ENCODE measurements at places on chromosomes 6 and 20.

- DNase-seq, result no peak
Measured at GRCh38 chr6:146389740-146390139, 153.9 kb upstream of the RAB32 start.

DNA sequence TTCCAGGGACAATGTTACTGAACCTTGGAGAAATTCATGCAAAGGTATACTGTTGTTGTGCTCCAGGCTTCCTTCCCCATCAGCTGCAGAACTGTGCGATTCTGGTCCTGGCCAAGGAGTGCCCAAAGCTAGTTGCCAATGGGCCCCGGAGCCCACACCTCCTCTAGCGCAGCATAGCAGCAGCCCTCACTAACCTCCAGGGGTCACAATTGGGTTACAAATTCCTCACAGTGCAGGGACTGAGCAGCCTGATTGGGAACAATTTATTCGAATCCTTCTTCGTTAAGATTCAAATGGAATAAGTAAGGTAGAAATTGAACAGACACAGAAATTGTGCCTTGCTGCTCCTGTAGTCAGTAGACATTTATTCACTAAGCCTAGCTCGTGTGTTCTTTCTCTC is 284.9 kb downstream of the PRKN start:
- DNase-seq, result no peak

- DNase-seq, result no peak
Measured at GRCh38 chr6:32689531-32690501, 23.4 kb upstream of the HLA-DQB1 start.

DNA sequence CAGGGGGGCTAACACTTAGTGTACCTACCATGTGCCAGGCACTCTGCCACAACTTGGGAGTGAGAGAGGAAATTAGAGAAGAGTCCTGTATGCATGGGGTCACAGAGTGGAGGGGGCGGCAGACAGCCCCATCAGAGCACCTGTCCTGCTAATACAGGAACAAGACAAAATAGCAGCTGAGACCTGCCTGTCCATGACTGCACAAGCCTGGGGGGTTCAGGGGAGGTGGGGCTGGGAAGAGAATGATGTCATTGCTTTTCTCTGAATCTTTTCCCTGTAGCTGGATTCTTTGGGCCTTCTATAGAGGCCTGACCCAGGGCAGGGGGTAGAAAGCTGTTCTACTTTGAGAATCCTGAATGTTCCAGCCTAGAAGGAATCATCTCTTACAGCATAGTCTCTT is 37.4 kb downstream of the FOXP4 start:
- no peak for DNase-seq

DNA sequence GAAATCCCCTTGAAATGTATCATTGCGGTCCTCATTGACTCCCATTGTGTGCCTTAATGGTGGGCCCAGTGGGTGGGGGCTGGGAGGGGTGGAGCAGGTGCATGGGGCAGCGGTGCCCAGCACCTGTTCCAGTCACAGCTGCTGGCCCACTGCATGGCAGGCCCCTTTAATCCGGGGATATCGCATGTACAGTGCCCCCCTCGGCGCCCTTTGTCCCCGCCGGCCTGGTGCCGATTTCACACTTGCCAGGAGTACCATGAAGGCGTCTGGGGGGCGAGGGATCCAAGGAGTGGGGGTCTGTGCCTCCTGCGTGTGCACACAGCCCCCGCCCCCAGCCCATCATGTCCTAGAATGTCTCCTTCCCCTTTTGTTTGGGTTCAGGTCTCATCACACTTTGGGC is 2.8 kb downstream of the SNAI1 start:
- no peak for DNase-seq

DNA sequence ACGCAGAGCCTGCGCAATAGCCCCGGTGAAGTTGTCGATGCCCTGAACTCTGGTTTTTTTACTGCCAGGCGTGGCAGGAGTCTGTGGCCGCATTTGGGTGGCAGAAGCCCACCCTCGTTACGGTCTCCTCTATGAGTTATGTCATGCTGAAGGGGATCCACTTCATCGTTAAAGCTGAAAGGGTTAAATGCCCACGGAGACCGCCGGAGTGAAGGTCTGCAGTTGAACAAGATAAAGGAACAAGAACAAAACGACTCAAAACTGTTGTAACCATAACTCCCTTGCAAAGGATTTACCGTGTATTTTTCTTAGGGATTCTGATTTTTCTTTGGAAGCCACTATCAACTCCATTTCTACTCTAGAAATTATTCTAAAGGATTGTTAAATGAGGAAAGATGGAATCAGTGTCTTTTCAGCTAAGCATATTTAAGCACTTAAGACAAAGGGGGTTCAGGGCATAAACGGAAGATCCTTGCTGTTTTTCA is 501 bp upstream of the ELOVL5 start:
- DNase-seq, result no peak

DNA sequence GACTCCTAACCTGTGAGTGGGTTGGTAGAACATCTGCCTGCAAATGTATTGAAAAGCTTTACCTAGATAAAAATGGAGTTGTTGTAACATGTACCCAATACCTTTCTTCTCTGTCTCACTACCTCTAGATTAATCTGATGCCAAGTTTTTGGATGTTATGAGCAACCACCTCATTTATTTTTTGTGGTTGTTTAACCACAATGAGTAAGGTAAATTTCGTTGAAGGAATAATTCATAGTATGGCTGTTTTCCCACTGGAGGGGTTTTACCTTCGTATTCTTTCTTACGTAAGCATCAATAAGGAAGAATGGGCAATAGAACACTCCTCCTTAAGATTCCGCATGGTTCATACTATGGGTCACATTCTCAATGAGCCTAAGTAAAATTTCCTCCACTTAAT is 165.4 kb downstream of the CDH26 start:
- no peak for DNase-seq

DNA sequence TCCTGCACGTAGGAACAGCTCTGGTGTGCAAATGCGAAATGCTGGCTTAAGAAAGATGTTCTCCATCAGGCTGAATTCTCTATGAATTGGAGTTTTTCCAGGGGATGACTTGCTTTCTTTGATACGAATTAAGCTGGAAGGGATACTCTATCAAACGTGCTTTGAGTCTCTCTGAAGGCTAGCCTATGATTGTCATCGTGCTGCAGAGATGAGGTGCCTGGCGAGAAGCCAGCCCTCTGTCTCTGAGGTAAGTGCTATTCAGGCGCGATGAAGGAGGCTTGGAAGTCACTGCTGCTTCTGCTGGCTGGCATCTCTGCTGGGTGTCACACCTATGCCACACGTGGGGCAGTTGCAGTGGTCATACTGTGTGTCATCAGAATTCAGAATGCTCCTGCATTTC is 223.7 kb downstream of the TAF4 start:
- no peak for DNase-seq

- no peak for DNase-seq
Measured at GRCh38 chr6:20109526-20109925, 102.7 kb downstream of the MBOAT1 start.

GRCh38 chr6:89956182-89956581 is 61.9 kb downstream of the GJA10 start:
- no peak for DNase-seq

- no peak for DNase-seq
Measured at GRCh38 chr20:13877793-13878192, 93.0 kb downstream of the NDUFAF5 start.

- DNase-seq, result no peak
Measured at GRCh38 chr20:40961176-40961575, 67.4 kb upstream of the TOP1 start.

GRCh38 chr6:24522228-24523176 is 27.7 kb downstream of the ALDH5A1 start:
- no peak for DNase-seq

DNA sequence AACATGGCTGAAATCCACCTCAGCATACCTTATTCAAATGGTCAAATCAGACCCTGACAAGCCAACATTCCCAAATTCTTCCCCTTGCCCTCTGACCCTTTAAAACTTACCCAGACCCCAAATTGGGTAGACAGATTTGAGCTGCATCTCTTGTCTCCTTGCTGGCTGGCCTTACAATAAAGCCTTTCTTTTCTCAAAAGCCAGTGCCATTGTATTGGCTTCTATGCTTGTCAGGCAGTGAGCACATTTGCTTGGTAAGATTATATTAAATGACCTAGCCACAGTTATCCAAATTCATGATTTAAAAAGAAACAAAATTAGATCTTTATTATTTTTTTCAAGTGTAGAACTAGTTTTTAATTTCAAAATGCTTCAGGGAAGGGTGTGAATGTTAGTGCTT is 67.8 kb upstream of the FAM83B start:
- no peak for DNase-seq

GRCh38 chr20:25258828-25259227 is 10.9 kb downstream of the PYGB start:
- DNase-seq, result no peak

GRCh38 chr20:49649672-49650071 is 64.0 kb downstream of the B4GALT5 start:
- DNase-seq, result no peak

GRCh38 chr6:165829376-165829775 is 166.3 kb upstream of the PDE10A start:
- DNase-seq, result no peak

DNA sequence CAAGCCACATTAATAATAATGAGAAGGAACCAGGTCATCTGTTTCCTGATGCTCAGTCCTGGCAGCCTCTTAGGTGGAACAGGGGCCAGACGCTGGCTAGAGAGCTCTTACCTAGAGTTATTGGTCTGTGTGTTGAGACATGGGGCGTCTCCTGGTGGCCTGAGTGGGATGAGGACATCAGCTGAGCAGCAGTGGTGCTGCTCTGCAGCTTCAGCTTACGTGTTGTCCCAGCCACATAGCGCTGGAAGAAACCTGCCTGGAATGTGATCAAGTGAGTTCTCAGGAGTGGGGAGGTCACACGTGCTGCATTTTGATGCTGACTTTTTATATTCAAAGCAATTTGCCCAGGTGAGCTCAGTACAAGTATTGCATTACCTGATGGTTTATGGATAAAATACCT is 355.4 kb downstream of the CDH26 start:
- DNase-seq, result no peak

DNA sequence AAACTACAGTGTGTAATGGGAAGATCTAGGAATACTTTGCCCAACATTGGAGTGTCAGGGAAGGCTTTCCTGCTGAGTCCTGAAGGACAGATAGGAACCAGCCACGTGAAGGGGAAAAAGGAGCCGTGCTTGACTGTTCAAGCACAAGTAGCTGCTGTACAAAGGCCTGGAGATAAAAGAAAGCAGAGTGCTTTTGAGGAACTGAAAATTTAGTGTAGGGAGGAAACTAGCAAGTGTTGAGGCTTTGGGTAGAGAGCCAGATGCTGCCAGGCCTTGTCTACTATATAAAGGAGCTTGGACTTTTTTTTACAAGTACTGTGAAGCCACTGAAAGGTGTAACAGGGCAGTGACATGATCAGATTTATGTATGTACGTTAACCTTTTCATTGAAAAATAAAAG is 39.0 kb downstream of the DSE start:
- no peak for DNase-seq

- no peak for DNase-seq
Measured at GRCh38 chr20:63400486-63401210, 39.5 kb upstream of the CHRNA4 start.

DNA sequence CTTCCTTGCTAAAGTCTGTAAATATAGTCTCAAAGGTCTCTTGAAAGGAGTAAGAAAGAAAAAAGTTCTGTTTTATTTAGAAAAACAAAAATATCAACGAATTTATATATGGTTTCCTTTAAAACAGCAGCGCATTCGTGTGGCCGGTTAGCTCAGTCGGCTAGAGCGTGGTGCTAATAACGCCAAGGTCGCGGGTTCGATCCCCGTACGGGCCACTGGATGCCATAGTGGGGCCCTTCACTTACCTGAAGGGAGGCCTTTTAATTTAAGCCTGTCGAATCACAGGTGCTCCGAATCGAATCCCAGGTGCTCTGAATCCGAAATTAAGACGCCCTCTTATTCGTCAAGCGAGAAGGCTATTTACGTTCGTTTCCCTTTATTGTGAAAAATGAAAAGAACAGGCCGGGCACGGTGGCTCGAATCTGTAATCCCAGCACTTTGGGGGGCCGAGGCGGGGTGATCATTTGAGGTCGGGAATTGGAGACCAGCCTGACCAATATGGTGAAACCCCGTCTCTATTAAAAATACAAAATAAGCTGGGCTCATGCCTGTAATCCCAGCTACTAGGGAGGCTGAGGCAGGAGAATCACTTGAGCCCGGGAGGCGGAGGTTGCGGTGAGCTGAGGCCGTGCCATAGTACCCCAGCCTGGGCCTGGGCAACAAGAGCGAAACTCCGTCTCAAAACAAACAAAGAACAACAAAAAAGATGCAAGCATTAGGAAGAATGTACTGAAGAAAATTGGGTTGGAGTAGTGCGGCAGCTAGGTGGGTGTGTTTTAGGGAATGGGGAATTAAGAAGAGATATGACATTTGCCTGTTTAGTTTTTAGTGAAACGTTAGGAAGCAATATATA is 195.8 kb upstream of the ZNF184 start:
- peak; percentile 14 for DNase-seq

DNA sequence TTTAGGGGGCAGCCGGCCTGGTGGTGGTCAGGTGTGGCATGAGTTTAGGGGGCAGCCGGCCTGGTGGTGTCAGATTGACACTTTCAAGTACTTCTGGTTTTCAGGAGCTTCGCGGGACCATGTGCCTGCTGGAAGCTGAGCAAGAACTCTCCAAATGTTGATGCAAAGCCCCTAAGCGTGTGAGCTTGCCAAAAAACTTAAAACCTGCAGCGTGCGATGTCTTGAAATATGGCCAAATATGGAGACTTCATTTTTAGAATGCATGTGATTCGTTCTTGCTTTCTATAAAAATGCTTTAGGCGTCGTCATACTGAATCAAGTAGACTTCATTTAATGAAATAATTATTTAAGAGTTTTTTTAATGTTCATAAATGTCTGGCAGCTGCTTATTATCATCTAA is 149.4 kb downstream of the SMOC2 start:
- DNase-seq, result no peak

GRCh38 chr6:29637247-29637646 is 4.3 kb upstream of the GABBR1 start:
- DNase-seq, result no peak

GRCh38 chr20:33725607-33726264 is 5.6 kb upstream of the PXMP4 start:
- DNase-seq, result no peak

GRCh38 chr20:38246357-38247165 is 14.0 kb downstream of the KIAA1755 start:
- DNase-seq, result no peak

GRCh38 chr20:48716086-48716485 is 111.7 kb downstream of the PREX1 start:
- peak; percentile 55 for DNase-seq

DNA sequence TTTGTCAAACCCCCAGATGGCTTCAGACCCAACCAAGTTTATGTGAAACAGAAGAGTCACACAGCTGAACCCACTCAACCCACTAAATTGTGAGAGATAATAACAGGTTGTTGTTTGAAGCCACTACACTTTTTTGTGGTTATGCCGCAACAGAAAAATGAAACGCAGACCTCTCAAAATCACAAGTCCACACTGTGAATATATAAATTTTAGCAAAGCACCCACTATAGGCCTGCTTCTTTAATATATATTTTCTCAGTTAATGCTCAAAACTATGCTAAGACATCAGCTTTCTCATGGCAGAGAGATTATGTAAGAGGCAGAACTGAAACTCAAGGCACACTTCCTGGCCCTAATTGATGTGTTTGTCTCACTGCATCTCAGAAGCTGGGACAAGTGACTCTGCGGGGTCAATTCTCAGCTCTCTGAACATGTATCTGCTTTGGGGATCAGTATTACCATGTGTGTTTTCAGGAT is 27.7 kb downstream of the MAP3K5 start:
- no peak for DNase-seq

All from effector memory CD8-positive, alpha-beta T cell (primary cell).